EL (cell line): ENCODE measurements at places on chromosomes 4 and X.

GRCh38 chr4:15003891-15004738 lies 1.8 kb downstream of the CPEB2 start:
- peak; percentile 31 for DNase-seq

- no peak for DNase-seq
Measured at GRCh38 chr4:41746440-41747229, 1.9 kb downstream of the PHOX2B start.

- DNase-seq = no peak
Measured at GRCh38 chrX:71191248-71191647, 31.8 kb upstream of the GJB1 start.

GRCh38 chrX:43560247-43560946 lies 95.7 kb upstream of the MAOA start:
- no peak for DNase-seq

DNA sequence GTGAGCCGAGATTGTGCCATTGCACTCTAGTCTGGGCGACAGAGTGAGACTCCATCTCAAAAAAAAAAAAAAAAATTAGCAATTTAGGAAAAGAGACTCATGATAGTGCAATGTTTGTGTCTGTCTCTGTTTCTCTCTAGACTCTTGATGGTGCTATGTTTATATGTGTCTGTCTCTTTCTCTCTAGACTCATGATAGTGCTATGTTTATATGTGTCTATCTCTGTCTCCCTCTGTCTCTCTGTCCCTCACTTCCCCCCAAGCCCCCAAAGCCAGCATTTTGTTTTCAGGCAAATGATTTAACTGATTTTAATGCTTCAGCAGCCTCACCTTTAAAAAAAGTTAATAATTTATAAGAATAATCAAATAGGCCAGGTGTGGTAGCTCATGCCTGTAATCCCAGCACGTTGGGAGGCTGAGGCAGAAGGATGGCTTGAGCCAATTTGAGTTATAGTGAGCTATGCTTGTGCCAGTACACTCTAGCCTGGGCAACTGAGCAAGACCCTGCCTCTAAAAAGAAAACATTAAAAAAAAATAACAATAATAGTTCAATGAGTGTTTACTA lies 6.9 kb downstream of the MOB1B start:
- DNase-seq = no peak

DNA sequence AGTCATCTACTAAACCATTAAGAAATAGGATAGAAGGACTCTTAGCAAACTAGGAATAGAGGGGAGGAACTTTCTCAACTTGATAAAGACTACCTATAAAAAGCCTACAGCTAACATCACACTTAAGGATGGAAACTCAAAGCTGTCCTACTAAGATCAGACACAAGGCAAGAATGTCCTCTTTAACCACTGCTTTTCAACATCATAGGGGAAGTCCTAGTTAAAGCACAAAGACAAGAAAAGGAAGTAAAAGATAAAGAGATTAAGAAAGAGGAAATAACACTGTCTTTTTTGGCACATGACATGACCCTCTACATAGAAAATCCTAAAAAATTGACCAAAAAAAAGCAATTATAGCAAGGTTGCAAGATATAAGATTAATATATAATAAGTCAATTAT lies 136.6 kb downstream of the FBXW7 start:
- no peak for DNase-seq

DNA sequence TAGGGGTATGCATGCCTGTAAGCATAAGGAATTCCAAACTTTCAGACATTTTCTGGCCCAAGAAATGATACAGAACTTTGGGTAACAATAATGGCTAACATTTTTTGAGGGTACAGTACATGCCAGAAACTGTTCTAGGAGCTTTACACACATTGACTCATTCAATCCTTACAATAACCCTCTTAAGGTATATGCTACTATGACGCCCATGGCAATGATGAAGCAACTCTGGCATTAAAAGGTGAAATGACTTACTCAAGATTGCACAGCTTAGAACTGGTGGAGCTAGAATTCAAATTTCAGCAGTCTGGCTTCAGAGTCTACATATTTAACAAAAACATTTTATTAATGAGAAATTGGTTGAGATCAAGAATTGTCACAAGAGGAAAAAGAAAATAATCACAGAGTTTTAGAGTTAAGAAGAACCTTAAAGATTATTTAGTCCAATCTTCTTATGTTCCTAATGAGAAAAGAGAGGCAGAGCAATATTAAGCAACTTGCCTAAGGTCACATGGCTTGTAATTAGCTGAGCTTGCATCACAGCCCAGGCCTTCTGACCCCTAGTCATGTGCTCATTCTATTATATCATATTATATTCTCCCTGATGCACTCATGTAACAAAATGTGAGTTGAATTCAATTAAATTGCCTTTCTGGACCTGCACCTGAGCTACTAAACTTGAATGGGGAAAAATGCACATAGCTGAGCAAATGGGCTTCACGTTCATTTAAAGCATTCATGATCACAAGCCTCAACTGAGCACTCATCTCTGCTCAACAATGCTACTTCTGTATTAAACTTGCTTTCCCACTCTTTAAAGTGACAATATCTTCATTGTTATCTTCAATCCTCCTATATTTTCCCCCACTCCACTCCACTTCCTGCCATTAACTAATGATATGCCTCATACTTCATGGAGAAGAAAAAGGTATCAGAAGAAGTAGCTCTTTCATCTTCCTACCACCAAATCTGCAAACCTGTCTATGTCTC lies 73.2 kb downstream of the ENOX2 start:
- DNase-seq = no peak

GRCh38 chrX:133346026-133346425 lies 69.3 kb downstream of the GPC4 start:
- no peak for DNase-seq

GRCh38 chr4:39124885-39125599 lies 57.3 kb upstream of the WDR19 start:
- DNase-seq = no peak

DNA sequence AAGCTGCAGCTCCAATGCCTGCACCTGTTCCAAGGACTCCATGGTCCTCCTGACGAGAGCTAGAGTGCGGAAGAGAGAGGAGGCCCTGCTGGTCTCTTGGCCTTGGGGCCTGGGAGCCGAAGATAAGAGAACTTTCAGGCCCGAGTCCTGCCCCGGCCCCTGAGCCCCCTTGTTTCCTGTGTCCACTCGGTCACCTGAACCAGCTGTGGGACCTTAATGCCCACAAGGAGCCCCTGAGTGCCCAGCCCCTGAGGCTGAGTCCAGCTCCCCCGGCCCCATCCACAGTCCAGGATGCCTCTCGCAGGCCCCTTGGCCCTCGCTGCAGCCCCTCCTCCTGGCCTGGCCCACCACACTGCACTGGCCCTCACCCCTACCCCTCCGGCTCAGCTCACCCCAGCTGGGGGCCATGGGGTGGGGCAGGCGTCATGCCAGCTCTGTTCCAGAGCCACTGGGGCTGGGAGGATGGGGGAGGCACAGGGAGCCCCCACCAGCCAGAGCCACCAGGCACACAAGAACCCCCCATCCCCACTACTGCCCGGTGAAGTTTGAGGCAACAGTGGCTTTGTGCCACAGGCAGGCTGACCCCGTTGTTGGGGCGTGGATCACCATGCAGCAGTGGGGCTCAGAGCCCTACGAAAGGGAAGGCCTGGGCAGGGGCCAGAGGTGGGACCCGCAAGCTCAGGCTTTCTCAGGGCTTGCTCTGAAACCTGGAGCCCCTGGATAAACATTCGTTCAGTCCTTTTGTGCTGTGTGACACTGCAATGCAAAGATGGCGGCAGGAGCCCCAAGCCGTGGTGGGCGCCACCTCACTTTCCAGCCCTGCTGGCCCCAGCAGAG lies 14.1 kb downstream of the NAT8L start:
- DNase-seq = no peak

GRCh38 chr4:5368426-5368825 lies 317.1 kb downstream of the STK32B start:
- DNase-seq = no peak

DNA sequence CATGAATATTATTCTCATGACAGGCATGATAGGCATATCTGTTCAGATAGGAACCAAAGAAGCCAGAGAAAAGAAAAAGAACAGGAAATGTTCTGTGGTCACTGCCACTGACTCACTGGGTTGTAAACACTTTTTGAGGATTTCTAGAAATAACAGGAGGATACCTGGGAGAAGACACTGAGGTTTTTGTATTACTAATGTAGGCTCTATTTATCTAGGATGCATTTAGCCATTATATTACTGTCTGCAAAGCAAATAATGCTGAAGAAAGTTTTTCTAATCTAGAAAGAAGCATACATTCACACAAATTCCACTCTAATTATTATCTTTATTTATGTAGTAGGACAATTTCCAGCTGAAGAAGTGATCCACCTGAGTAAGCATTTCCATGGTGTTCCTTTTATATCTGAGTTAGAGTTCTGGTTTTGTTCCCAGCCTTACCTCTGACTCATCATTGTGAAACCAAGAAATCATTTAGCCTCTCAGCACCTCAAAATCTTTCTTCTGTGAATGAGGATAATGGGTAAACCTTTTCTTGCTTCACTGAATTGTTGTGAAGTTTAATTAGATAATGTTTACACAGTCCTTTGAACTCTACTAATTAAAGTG lies 40.2 kb upstream of the EPGN start:
- DNase-seq = peak; percentile 66

DNA sequence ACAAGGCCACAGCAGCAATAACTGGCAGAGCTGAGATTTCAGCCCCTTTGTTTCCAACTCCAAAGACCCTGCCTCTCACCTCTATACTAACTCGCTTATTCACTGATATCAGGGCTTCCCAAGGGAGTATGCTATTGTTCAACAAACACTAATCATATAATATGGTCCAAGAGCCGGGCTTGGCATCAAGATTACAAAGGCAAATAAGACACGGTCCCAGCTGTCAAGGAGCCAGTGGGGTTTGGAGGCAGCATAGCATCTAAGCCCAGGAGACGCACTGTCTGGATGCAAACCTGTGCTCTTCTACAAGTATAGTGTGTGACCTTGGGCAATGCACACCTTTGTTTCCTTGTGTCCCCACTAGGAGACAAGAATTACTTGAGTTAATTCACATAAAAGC lies 28.7 kb downstream of the PAPSS1 start:
- DNase-seq = no peak

- DNase-seq = no peak
Measured at GRCh38 chr4:5887011-5887360, 5.9 kb downstream of the CRMP1 start.

GRCh38 chr4:147638365-147638764 lies 21.2 kb downstream of the TMEM184C start:
- no peak for DNase-seq

- peak; percentile 87 for DNase-seq
Measured at GRCh38 chrX:115560978-115561604, at the start of gene PLS3. Gene PLS3 (plus strand): TSS chrX:115561174. CDS start chrX:115610251, 49,077 bp downstream.

DNA sequence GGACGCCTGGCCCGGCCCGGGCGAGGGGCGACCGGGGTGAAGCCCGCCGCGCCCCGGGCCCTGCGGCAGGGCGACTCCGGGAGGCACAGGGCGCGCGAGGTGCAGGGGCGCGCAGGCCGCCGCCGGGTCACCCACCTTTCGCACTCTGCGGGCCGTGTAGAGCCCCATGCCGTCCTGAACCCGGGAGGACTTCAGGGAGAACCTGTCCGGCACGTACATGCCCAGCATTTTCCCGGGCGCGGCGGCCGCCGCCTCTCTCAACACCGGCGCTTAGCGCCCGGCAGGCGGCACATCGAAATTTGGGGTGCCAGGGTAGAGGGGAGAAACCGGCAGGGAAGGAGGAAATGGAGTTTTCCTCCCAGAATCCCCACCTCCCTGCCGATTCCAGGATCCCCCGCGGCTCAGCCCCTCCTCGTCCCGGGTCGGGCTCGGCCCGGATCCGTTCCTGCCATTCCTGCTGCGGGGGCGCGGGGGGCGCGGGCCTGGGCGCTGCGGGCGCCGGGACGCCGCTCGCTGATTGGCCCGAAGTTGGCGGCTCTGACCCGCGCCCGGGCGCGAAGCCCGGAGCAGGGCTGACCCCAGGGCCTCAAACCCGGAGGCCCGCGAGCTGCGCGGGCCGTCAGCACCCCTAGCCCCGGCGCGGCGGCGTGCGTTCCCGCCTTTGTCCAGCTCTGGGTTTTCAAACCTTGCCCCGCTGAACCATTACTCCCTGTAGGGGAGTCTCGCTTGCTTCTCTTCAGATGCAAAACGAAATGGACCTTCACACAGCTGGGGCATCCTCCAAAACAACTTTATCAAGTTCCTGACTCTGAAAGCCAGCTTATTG lies at the start of gene PRDM5:
PRDM5 (minus strand) TSS at position 346 of the 826 bp plus-strand sequence; CDS start at position 228, 118 bp downstream.
- DNase-seq = peak; percentile 65

DNA sequence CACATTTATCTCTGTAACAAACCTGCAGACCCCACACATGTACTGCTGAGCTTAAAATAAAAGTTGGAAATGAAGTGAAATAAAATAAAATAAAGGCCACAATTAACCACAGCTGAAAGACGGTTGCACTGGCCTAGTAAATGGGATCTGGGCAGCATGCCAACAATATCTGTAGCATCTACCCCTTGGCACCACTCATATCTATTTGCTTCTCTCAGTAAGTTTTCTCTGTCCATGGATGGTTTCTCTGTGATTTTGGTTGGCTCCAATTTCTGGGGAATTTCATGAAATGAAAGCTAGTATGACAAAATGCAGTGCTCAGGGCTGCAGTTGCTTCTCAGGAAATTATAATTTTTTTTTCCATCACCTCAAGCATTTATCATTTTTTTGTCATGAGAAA lies 172.0 kb upstream of the IL15 start:
- no peak for DNase-seq

DNA sequence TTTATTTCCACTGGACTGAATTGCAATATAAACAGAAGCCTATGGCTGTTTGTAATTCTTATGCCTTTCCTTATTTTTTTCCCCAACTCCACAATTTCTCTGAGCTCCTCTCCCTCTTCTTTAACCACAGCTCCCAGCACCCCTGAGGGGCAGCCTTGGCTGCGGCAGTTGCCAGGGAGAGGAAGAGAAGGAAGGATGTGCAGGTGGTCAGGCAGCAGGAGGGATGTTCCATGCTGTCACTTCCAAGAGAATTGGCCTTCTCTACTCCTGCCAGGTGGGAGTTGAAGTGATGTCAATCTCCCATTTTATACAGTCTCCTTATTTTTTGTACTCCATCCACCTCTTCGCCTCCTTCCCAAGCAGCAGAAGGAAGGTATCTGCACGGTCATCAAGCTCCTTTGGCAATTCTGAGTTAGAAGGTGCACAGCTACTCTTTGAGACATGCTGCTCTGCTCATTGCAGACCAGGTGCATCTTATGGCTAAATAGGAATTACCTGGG lies 343.3 kb upstream of the RPS6KA3 start:
- no peak for DNase-seq

GRCh38 chrX:2928191-2928582 lies 952 bp downstream of the ARSD start:
- no peak for DNase-seq

GRCh38 chr4:143358923-143359643 lies 22.4 kb downstream of the GAB1 start:
- peak; percentile 84 for DNase-seq

DNA sequence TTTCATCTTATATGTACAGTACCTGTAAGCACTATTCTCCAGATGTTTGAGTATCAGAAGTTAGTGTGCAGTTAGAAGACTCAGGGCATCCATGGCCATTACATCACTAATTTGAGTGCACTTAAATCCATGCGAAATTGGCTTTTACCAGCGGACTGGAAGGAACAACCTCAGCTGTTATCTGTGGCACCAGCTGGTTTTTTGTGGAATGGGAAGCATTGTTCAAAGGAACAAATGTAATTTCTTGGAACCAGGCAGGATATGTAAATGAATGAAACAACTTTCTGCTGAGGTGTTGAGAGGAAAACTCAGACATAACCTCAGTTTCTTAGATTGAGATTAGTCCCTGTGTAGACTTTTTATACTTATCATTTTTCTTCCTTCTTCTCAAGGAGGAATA lies 60.2 kb downstream of the PDGFRA start:
- DNase-seq = no peak

GRCh38 chr4:140069066-140069465 lies 84.9 kb downstream of the MAML3 start:
- DNase-seq = peak; percentile 61

GRCh38 chr4:152479428-152480026 lies 56.4 kb downstream of the FBXW7 start:
- DNase-seq = peak; percentile 15
